Ureter (tissue), 1 donor: ENCODE measurements at places on chromosomes 16 and 17. TPM values are rescaled to one million over a fixed set of nuclear protein-coding genes. Genes with fewer than 3 reads are reported as not detected.

The SLC16A11 gene
- 2.8 TPM for total RNA-seq

The DYNLRB2 gene
- 4.8 TPM for total RNA-seq

The KCTD19 gene
- total RNA-seq = not detected

The POLG2 gene
- total RNA-seq = 27.6 TPM

The TMEM88 gene
- 9.9 TPM for total RNA-seq

The PRSS27 gene
- 3.1 TPM for total RNA-seq

The GP1BA gene
- not detected for total RNA-seq

The JPH3 gene
- 0.91 TPM for total RNA-seq

The LAT gene
- 11.9 TPM for total RNA-seq

The ABCC11 gene
- 1.7 TPM for total RNA-seq

The PKD1 gene
- 165 TPM for total RNA-seq

The FN3K gene
- 27.0 TPM for total RNA-seq

The CD300H gene
- total RNA-seq = not detected

The PRAC2 gene
- total RNA-seq = not detected

The TPSD1 gene
- total RNA-seq = 5.0 TPM

The PRR35 gene
- total RNA-seq = not detected

The C16orf86 gene
- total RNA-seq = 2.7 TPM

The TMEM132E gene
- total RNA-seq = 0.26 TPM

The ZG16 gene
- total RNA-seq = not detected

The ZCCHC14 gene
- total RNA-seq = 27.2 TPM

The CDH11 gene
- total RNA-seq = 98.3 TPM

The SCARF1 gene
- 16.3 TPM for total RNA-seq

The DHRS7C gene
- total RNA-seq = not detected

The RNF222 gene
- not detected for total RNA-seq

The CD300LB gene
- 0.49 TPM for total RNA-seq

The KIFC3 gene
- total RNA-seq = 117 TPM

The SCNN1B gene
- total RNA-seq = 55.8 TPM

The KRTAP4-6 gene
- total RNA-seq = not detected

The TNP2 gene
- total RNA-seq = not detected

The CCL1 gene
- not detected for total RNA-seq

The KRTAP3-2 gene
- total RNA-seq = not detected

The TEX2 gene
- total RNA-seq = 31.6 TPM

The KCNJ12 gene
- total RNA-seq = 1.6 TPM

The HBA2 gene
- total RNA-seq = 88.0 TPM

The OR1F1 gene
- not detected for total RNA-seq
